RPMI8226 (cell line): ENCODE measurements at places on chromosomes 12 and 14.

DNA sequence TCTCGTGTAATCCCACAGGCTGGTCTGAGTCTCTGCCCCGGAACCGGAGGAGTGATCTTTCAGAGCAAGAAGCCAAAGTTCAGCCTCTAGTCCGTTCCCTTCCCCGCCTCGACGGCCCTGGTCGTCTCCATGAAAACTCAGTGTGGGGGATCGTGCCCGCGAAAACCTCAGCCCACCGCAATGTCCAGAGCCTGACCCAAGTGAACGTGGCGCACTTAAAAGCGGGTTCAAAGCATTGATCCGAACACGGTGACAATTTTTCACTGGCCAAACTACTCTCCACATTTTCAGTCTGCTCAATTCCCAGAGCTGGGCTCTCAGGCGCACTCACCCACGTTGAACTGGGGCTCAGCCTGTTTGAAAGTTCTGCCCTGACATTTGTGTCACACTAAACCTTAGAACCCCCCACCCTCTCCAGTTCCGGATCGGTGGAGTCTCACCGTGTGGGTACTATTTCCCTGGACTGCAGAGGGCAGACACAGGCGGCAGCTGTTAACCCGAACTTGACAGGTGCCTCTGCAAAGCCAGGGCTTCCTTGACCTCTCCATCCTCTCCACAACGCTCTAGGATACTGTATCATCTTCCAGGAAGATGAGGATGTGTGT, 886 bp upstream of the PRICKLE1 start:
- no peak for DNase-seq

- peak; percentile 23 for DNase-seq
Observed at GRCh38 chr12:71216725-71217579, 59.2 kb upstream of the TSPAN8 start.

- DNase-seq, result no peak
Observed at GRCh38 chr14:63088865-63089264, 43.6 kb upstream of the KCNH5 start.

- peak; percentile 10 for DNase-seq
Observed at GRCh38 chr14:39988939-39989338, 556.7 kb upstream of the FBXO33 start.

DNA sequence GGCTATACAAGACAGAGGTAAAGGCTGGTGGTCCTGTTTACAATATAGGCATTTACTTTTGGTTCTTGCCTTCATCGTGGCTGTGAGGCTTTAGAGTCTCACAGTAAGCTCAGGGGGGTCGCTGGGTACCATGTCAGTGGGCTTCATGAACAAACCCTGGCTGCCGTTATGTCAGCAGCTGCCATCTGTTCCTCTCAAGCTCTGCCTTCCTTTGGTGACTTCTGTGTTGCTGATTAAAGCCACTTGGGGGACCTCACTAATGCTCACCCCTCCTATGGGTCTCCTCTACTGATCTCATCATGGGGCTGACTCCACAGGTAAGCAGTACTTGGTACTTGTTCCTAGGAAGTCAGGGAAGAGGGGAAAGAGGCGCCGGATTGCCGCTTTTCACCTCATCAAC, 268.7 kb downstream of the TTC6 start:
- DNase-seq, result no peak

- DNase-seq, result peak; percentile 42
Observed at GRCh38 chr12:122022393-122023338, 982 bp downstream of the BCL7A start.

DNA sequence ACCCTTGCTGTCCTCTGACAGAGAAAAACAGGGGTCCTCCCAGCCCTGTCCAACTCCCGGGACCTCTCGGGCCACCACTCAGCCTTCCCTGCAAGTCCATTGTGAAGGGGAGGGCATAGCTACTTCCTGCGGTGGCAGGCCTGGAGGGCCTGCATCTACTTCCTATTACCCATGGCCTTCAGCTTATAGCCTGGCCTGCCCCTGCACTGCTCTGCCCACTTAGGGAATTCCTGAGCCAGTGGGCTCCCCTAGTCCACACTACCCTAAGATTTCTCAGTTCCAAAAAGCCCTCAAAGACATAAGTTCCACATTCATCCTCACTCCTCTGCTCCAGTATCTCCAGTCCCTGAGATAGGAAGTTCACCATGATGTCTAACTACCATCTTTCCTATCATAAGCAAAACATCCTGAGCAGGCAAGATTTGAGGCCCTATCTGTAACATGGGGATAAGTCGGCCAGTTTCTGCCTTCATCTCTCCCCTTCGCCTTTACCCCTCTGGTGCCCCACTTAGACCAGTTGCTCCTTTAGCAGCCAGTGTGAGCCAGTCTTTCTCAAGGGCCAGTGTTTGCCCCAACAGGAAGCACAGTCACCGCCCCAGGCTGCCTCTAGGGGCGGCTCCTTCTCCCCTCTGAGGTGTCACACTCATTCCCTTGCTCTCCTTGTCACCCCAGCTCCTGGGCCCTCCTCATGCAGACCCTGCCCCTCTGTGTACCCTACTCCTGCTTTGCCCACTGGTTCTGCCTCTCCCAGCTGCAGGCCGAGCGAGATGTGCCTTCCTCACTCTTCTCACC, 10.9 kb downstream of the HDAC7 start:
- DNase-seq, result peak; percentile 77

- no peak for DNase-seq
Observed at GRCh38 chr12:49294086-49294803, 702 bp upstream of the PRPH start.

DNA sequence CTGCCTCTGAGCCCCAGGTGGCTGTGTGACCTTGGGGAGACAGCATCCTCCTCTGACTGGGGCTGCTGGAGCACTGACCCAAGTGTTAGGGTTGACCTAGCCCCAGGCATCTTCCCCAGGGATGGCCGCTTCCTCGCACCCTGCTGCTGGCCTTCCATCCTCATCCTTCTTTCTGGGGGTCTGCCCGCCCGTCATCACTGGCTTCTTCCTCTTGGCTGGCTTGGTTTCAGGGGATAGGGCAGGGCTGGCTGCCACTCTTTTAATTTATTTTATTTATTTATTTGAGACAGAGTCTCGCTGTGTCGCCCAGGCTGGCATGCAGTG, 3.5 kb downstream of the TEDC1 start:
- no peak for DNase-seq

DNA sequence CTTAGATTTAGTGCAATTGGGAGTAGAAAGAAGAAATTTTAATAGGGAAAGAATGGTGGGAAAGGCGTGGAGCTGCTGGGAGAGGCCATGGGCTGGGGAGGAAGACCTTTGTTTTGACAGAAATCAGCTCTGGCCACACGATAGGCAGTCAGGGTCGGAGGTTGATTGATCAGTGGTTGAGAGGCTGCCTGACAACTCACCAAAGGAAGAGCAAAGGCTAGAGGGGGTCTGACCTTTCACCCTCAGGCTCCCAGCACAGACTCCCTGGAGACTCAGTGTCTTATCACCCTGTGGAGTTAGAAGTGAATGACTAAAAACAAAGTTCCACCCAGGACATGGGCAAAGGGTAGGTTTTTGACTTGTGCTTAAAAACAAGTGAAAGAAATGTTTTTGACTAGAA, 18.0 kb upstream of the NKX2-8 start:
- DNase-seq, result no peak

GRCh38 chr12:7190268-7191055, 976 bp downstream of the PEX5 start:
- DNase-seq, result peak; percentile 27

DNA sequence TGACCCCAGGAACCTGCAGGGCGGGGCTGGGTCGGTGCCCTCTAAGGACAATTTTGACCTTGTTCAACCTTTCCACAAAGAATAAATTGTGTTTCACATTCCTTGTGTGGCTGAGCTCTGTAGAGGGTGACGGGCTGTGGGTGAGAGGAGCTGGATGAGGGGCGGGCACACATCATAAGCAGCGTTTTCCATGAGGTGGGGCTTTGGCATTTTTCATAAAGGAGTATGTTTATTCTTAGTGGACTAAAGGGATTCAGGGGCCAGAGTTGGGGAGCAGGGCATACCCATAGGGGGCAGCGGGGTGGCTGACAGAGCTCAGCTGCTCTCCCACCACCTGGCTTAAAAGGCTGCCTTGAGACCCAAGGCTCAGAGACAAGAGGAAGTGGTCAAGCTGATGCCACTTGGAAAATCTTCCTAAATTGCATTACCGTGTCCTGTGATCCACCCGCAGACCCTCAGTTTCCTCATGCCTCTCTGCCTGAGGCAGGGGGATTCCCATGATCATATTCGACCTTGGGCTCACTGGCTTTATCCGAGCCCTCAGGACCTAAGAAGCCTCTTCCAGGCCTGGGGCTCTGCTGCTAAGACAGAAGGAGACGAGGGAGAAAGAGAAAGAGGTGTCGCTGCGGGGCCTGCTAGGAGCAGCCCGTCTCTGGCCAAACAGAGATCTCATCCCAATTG, 11.4 kb downstream of the MMP14 start:
- no peak for DNase-seq

GRCh38 chr14:68622856-68623255, 170.0 kb downstream of the ZFP36L1 start:
- DNase-seq, result peak; percentile 24

- DNase-seq, result no peak
Observed at GRCh38 chr14:99395909-99396530, 84.6 kb downstream of the SETD3 start.

GRCh38 chr12:55703288-55703687, 4.4 kb downstream of the ITGA7 start:
- no peak for DNase-seq

GRCh38 chr12:5522432-5523335, 90.8 kb downstream of the NTF3 start:
- DNase-seq, result no peak

DNA sequence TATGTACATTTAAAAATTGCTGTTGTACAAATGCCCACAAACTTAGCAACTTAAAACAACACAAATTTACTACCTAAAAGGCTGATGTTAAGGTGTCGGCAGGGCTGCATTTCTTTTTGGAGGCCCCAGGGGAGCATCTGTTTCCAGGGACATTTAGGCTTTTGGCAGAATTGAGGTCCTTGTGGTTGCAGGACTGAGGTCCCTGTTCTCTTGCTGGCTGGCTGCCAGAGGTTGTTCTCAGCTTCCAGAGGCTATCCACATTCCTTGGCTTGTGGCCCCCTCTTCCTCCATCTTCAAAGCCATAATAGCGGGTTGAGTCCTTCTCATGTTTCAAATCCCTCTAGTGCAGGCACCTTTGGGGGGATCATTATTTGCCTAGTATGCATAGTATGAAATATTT, 22.4 kb upstream of the KRT83 start:
- no peak for DNase-seq

DNA sequence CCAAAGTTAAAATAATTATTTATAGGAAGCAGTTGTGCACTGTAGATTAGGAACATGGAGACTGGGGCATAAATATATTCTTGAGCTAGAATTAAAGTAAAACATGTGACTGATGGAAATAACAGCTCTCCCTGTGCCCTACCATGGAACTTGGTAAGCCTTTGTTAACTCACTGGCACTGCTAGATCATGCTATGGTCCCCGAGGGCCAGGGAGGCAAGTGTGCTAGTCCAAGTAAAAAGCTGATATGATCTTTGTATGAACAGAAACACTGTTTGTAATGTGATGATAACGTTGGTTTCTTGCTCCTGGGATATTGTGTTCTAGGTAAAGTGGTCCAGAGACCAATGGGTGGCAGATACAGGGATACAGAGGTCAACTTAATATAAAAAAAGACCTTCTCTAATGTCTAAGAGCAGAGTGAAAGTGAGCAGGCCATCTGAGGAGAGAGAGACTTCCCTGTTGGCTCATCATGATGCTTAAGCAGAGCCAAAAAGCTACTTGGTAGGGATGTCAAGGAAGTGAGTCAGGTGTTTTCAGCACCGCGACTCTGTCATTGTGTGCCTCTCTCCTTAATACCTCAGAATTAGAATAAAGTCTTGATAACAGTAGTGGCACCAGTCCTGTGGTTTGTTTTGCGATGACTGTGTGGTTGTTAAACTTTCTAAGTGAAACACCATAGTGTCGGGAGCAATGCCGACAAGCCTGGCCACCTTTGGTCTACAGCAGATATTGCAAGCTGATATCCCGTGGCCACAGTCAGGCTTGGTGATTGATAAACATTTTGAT, 27.6 kb downstream of the BICD1 start:
- peak; percentile 66 for DNase-seq

GRCh38 chr14:69084023-69084422, 68.9 kb downstream of the DCAF5 start:
- DNase-seq, result no peak

DNA sequence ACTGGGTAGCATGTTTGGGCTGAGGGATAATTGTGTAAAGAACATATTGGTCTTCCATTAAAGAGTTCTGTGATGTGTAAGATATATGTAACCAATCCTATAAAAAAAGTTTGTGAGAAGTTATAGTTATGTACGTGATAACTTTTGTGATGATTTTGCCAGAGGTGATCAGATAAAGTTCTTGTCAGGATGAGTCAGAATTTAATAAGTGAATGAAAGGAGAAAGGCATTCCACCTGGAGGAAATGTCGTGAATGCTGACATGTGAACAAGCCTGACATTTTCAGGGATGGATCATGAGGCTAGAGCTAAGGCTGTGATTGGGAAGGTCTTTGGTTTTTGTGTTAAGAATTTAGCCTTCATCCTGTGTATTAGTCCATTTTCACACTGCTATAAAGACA, 241.5 kb downstream of the SNAPC1 start:
- DNase-seq, result no peak

GRCh38 chr14:95204705-95205104, 47.4 kb upstream of the DICER1 start:
- no peak for DNase-seq

DNA sequence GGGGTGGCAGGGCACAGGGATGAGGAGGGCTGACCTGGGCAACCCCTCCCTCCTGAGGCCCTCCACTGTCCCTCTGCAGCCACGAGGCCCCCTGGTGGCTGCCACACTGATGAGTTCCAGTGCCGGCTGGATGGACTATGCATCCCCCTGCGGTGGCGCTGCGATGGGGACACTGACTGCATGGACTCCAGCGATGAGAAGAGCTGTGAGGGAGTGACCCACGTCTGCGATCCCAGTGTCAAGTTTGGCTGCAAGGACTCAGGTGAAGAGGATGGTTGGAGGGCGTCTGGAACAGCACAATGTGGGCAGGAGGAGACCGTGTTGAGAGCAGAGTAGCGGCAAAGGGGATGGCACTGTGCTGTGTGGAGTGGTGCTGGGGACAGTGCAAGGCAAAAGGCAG, 25.7 kb upstream of the LRP1-AS start:
- peak; percentile 49 for DNase-seq

DNA sequence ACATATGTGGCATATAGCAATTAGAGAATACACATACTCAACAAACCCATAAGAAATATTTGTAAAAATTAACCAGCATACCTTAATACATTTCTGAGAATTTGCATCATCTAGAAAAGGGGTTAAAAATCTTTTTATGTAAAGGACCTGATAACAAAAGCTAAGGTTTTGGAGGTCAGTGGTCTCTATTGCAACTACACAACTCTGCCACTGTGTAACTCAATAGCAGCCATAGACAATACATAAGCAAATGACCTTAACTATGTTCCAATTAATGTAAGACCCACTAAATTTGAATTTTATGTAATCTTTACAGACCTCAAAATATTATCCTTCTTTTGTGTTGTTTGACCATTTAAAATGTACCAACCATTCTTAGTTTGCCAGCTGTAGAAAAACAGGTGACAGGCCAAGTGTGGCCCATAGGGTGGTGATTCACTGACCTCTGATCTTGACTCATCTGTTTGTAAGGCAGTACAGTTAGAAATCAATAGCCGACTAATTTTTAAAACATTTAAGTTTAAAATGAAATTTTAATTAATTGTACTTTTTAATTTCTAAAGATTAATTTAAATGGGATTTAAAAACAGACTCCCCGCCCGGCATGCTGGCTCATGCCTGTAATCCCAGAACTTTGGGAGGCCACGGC, 7.4 kb upstream of the EPS8 start:
- no peak for DNase-seq
